ENCODE measurements at places on chromosomes 1 and 21. TPM values are rescaled to one million over a fixed set of nuclear protein-coding genes. Genes with fewer than 3 reads are reported as not detected.

The BLACAT1 gene
- 1.8 TPM for total RNA-seq

The CTTNBP2NL gene
- total RNA-seq, result 14.8 TPM

The NEK2 gene
- total RNA-seq, result 42.5 TPM

The NPHP4 gene
- total RNA-seq, result 7.6 TPM

DNA sequence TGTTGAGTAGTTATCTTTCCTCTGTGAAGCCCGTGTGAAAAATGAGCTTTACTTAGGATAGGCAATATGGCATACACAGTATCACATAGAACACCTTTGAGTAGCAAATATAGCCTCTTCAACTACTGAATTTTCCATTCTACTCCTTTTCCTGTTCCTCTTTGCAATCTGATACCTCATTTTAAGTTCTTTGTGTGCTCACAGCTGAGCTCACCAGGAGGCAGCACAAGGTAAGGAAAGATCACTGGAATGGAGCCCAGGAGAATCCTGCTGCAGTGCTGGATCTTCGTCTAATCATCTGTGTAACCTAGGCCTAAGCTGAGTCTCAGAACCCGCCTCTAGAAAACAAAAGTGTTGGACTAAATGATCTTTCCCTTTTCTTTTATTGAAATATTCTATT is 171.0 kb downstream of the LRRC40 start:
- DNase-seq, result no peak

The OR2T1 gene
- not detected for total RNA-seq

DNA sequence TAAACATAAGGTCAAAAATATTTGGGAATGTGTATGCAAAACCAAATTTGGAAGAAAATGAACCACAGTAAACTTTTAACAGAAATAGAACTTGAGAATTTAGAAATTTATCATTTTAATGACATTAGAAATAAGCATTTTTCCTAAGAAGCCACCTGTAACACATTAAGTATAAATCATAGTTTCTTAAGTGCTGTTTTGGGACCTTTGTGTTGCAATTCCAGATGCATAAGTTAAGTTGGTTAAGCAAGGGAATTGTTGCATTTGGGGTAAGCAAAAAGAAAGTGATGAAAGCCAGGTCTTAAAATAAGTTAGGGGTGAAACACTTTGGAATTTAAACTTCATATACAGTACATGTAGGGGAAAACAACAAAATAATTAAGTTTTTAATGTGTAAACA is 49.8 kb downstream of the CDKN2C start:
- DNase-seq, result no peak

DNA sequence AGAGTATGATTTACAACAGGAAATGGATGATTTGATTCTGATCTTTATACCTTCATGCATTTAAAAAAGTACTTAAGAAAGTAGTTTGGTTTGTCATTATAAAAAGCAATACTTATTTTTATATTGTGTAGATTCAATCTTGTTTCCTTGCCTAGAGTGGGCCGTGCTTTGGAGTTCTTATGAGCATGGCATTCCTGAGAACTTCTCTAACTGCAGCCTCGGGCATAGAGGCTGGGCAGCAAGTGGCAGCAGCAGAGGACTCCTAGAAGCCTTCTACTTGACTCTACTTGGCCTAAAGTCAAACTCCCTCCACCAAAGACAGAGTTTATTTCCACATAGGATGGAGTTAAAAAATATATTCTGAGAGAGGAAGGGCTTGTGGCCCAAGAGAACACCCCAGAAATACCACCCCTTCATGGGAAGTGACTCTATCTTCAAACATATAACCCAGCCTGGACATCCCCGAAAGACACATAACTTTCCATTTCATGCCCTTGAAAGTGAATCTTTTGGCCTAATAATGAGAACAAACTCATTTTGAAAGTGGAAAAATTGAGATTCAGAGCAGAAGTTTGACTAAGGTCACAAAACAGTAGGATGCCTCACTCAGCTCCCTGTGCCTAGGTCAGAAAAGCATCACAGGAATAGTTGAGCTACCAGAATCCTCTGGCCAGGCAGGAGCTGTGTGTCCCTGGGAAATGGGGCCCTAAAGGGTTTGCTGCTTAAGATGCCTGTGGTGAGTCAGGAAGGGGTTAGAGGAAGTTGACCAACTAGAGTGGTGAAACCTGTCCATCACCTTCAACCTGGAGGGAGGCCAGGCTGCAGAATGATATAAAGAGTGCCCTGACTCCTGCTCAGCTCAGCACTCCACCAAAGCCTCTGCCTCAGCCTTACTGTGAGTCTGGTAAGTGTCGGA is at the start of gene IVL:
Gene IVL (plus strand): TSS at position 861 of the 916 bp plus-strand sequence. CDS start 1,252 bp downstream, outside the sequence.
- DNase-seq, result no peak

DNA sequence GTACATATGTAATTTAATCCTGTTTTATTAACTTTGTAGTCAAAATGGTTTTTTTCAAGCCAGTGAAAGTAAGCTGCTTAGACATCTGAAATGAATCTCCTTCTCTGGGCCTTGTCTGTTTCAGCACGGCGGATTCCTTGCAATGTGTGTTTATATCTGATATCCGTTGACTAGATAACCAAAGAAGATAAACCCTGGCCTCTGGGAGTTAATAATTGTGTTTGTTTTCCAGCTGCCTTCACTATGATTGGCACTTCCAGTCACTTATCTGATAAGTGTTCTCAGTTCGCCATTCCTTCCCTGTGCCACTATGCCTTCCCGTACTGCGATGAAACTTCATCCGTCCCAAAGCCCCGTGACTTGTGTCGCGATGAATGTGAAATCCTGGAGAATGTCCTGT is 63.5 kb upstream of the UBE2U start:
- DNase-seq, result no peak

- DNase-seq, result no peak
Measured at GRCh38 chr1:39655578-39656268, 16.2 kb downstream of the NT5C1A start.

DNA sequence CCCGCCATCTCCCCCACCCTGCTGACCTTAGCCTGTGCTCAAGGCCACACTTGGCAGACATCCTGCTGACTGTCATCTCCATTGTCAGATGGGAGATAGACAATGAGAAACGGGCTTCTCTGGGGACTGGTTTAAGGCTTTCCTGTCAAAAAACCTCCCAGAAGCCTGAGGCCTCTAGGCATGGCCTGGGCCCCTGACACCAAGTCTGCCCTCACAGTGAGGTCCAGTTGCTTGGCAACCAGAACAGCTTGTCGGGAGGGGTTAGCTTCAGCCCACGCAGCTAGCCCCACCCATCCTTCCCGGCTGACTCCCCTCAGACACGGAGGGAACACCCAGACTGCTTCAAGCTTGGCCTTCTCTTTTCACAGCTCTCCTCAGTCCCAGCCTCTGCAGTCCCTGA is 11.0 kb downstream of the PLEKHA6 start:
- no peak for DNase-seq

DNA sequence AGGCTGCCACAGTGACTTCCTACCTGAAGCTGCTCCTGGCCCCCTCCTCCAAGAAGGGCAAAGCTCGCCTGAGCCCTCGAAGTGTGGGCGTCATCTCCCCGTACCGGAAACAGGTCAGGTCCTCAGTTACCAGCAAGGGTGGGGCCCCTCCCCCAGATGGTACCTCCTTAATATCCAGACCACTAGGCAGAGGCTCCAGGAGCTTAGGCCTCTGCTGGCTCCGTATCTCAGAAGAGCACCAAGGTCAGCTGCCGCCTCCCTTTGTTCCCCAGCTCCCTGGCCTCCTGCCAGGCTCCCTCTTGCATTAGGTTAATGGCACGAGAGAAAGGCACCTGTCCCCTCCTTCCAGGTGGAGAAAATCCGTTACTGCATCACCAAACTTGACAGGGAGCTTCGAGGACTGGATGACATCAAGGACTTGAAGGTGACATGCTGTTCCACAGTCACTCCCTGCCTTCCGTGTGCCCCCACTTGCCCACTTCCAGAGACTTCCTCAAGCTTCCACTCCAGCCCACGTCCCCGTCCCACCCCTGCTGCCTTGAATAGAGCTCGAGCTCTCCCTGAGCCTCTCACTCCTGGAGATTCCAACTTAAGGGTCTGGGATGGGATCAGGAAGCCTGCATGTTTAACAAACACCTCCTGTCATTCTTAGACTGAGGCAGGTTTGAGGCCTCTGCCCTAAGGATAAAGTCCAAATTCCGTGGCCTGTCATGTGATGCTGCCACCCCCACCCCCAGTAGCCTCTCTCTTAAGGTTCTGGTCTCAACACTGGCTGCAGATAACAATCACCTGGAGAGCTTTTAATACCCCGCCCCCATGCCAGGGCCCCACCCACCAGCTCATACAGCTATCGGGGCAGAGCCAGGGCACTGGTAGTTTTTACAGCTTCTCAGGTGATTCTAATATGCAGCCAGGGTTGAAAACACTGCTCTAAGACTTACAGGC is 8.3 kb downstream of the RHOC start:
- DNase-seq, result no peak

DNA sequence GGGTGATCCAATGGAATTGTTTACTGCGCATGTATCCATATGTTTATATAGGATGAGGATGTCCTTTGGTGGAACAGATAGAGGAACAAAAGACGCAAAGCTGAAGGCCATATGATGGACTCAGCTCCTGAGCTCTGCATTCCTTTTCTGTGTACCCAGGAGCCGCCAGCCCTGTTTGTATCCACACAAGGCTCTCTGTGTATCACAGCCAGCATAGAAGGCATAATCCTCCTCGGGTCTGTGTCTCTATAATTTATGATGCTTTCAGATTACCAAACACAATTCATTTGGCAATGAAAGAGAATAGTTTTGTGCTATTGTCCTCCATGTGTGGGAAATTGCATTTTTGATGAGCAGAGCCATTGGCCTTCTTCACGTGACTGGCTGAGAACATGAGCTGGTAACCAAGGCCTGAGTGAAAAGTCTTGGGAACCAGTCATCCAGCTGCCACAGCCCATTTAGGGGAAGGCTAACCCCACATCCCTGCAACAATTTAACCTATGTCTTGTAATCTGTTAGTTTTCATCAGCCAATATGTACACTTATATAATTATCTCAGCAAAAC is 119.2 kb downstream of the PBX1 start:
- no peak for DNase-seq

- peak; percentile 90 for DNase-seq
Measured at GRCh38 chr1:95127380-95127779, 10.2 kb downstream of the TLCD4 start.

DNA sequence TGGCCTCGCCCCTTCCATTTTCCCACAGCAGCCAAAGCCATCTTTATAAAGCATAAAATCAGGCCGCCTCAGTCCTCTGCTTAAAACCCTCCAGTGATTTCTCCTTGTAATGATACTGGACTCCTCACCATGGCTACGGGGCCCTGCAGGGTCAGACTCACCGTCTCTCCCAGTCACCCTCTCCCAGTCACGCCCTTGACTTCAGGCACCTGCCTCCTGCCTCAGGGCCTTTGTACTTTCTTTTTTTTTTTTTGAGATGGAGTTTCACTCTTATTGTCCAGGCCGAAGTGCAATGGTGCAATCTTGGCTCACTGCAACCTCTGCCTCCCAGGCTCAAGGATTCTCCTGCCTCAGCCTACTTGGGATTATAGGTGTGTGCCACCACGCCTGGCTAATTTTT is 47.8 kb downstream of the PIK3CD start:
- DNase-seq, result no peak

The IQGAP3 gene
- total RNA-seq, result 13.4 TPM

DNA sequence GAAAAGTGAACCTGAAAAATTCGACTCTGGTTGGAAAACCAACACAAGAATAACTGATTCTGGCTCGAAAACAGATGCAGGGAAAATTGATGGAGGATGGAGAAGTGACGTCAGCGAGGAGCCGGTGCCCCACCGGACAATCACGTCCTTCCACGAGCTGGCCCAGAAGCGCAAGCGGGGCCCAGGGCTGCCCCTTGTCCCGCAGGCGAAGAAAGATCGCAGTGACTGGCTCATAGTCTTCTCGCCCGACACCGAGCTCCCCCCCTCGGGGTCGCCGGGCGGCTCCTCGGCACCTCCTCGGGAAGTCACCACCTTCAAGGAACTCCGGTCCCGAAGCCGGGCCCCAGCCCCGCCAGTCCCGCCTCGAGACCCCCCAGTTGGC is 1.9 kb downstream of the RUSC1 start:
- DNase-seq, result peak; percentile 52

GRCh38 chr1:248811514-248812490 is 13.9 kb downstream of the SH3BP5L start:
- no peak for DNase-seq

The SPRR5 gene
- not detected for total RNA-seq

DNA sequence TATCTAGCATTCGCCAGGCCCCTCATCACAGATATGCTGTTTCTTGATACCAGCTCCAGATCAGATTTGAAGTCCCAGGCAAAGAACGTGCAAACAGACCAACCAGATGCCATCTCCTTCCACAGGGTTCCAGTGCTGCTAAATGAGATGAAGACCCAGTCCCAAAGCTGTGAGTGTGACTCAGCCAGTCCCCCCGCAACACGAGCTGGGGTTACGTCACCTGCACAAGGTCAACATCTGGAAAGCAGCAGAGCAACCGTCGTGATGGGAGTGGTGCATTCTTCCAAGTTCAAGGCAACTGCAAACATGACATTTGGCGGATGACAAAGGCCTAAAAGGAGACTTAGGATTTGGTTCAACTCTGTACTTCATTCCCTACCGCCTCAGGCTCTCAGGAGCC is 69.6 kb upstream of the TIAM1 start:
- no peak for DNase-seq

DNA sequence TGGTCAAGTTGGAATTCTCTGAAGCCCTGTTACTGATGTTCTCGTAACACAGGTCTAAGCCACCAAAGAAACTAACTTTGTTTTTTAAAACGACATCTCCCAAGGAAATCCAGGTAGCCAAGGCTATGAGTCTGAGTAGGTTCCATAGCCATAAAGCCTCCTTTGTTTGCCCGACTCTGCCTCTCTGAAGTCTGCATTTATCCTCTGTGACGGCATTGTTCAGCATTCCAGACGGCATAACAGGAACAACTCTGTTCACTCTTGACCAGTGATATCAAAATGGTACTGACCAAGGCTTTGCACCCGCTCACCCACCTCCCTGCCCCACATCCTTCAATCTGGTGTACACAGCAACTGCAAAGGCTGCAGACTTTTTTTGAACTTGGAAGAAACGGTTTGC is 14.8 kb downstream of the URB1 start:
- DNase-seq, result no peak

DNA sequence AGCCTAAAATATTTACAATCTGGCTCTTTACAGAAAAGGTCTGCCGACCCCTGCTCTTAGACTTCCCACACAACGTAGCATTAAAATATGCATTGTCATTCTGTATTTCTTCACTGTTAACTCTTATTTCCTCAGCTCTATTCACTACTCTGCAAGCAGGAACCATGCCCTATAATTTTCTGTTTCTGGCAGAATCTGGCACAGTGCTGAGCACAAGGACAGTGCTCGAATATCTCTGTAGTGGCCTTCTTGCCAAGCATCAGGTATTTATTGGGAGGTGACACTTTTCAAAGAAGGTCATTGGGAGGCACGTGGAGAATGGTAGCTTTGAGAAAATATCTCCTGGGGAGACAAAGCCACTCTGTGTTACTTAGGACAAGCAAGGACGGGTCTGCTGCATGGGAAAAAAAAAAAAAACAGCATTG is 77.9 kb downstream of the PSMG1 start:
- no peak for DNase-seq

Measured in G401 (cell line).